ENCODE measurements at places on chromosomes 6 and 20.

DNA sequence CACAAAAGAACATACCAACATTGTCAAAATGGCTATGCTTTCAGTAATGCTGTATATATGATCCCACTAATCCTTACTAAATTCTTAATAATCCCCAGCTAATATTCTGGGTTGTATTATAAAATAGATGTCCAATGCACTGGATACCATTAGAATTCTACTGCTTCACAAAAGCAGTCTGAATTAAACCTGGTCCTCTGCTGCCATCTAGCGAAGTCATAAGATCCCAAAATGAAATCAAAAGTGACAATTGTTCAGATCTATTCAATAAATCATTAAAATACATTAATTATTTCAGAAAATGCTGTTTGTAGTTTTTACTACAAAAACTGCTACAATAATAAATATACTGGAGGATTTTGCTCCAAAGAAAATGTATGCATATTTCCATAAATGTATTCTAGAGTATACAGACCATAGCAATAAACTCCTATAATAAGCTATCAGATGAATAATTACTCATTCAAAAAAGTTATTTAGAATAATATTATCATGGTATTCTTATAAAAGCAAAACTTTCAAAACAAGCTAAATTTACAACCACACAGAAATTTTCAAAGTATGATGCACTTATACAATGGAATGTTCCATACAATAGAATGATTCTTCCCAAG lies 92.6 kb downstream of the RNGTT start:
- DNase-seq, result peak; percentile 70

DNA sequence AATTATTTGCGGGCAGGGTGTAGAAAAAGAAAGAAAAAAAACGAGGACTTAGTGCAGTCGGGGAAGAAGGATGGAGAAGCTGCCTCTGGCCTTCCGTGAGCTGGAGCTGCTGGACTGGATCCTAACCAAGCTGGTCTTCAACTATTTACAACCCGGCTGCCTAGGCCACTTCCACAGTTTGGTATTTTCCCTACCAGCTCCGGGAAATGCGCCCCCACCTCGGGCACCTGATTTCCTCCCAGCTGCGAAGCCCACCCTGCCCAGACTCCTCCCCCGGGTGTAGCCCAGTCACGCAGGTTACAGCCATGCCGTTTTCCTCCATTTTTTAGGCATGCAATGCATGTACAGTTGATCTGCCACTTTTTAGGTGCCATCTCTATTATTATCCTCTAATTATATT lies 21.2 kb downstream of the THEMIS start:
- peak; percentile 34 for DNase-seq

DNA sequence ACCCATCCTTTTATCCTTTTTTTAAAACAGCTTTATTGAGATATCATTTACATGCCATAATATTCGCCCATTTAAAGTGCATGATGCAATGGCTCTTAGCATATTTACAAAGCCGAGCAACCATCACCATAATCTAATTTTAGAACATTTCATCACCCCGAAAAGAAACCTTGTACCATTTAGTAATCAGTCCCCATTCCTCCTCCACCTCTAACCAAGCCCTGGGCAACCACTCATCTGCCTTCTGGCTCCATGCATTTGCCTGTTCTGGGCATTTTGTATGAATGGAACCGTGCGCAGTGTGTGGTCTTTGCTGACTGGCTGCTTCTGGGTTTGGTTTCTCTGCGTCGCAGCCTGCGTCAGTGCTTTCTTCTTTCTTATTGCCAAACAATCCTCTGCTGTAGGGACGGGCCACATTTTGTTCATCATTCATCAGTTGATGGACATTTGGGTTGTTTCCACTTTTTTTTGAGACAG lies 10.2 kb upstream of the EEF1A2 start:
- DNase-seq, result no peak

- no peak for DNase-seq
Observed at GRCh38 chr6:110075406-110075805, 97.3 kb downstream of the GPR6 start.

DNA sequence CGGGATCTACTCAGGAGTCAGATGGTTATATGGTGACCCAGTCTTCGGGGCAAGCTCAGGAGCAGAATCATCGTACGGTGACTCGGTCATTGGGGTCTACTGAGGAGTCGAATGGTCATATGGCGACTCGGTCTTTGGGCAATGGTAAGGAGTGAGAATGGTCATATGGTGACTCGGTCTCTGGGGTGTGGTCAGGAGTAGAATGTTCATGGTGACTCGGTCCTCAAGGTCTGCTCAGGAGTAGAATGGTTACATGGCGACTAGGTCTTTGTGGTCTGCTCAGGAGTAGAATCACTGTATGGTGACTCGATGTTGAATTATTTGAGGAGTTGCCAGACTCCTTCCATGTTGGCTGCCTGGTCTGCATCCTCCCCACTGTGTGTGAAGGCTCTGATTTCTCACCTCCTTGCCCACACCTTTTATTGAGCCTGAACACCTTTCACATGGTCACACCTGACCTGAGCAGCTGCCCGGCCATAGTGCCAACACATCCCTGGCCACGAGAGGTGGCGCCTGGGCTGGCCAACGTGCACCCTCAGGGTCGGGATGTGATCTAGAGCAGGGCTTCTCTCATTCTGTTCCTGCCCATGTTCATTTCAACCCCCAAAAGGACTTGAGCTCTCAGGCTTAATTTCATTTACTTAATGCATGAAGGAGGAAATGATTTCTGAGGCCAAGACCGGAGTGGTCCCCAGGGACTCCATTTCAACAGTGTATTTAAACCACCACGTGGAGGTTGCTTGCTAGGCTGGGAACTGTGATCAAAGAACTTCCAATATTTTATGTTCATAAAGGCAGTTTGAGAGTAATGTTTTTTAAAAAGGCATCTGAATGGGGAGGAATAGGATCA lies 119.5 kb downstream of the PHACTR3 start:
- no peak for DNase-seq
